NCI-H1436 treated with DMSO at 0.1 percent for 48 hours (cell line): ENCODE measurements at places on chromosomes 12 and 14.
A peak's percentile ranks its signal among the peaks of the same experiment; 100 is the strongest.

DNA sequence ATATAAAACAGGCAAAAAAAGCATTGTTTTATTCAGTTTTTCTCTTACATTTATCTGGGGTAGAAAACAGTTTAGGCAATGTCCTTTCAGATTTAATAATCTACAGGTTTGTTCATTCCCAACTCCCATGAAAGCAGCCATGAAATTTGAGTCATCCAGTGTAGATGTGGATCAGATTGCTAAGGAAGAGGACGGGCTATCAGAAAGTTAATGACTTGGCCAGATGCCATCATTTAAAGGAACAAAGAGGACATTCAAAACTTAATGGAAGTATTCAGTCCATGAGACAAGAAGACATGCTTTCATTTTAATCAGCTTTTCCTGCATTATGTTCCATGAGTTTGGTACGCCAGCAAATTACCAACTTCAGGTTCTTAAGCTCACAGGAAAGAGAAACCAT lies 31.1 kb upstream of the POC1B start:
- DNase-seq = no peak

GRCh38 chr14:104146651-104147345 lies 8.4 kb downstream of the KIF26A start:
- no peak for DNase-seq

GRCh38 chr14:24065408-24065807 lies 6.0 kb upstream of the CPNE6 start:
- no peak for DNase-seq

- DNase-seq = no peak
Observed at GRCh38 chr14:62614122-62614521, 431.1 kb downstream of the KCNH5 start.

GRCh38 chr12:89262855-89263552 lies 89.3 kb downstream of the DUSP6 start:
- DNase-seq = no peak

DNA sequence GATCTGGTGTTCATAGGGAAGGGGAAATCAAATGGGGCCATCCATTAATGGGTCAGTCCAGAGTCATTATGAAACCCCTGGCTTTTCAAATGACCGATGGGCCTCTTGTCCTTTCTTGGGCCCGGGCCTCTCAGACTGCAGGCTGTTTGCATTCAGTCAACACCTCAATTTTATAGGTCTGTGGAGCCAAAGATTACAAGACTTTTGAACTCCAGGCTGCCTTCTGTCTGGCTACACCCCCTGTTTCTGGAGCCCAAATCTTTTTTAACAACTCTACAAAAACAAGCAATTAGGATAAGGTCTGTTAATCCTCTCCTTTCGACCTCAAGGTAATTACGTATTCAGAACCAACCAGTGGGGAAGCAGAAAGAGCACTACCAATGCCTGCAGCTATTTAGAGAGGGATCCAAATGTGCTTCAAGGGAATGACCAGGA lies 35.6 kb downstream of the DUSP6 start:
- no peak for DNase-seq

DNA sequence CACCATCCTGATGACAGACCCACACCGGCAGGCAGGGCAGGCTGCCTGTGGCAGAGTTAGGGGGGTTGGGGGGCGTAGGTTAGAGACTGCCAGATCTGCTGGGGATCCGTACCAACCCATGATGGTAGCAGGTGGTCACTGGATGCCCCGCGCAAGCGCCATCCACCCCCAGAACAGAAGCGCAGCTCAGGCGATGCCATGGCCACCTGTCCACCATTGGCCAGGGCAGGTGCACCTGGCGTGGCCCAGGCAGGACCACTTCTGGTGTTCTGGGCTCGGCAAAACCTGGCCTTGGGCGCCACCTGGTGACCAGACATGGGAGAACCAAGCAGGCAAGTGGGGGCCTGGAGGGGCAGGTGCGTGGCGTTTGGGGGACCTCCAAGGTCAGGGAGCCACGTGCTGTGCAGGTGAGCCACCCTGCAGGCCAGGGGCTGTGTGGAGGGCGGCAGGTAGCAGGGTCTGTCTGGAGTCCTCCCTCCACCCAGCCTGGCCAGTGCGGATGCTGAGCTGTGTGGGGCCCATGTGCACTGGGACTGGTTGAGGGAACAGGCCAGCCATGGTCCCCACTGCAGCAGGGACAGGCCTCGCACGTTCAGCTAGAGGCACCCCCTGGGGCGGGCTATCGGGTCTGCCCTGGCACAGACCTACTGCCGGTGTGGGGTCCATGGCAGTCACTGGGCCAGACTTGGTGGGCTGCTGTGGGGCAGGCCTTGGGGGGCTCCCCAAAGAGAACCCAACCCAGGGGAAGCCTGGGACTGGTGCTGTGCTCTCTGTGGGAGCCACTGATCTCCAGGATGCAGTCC lies 15.6 kb downstream of the BAG5 start:
- peak; percentile 39 for DNase-seq

- no peak for DNase-seq
Observed at GRCh38 chr12:90653040-90653439, 301.9 kb downstream of the CCER1 start.
